Amniotic epithelial cell (primary cell): ENCODE measurements at places on chromosomes 2 and 18.

DNA sequence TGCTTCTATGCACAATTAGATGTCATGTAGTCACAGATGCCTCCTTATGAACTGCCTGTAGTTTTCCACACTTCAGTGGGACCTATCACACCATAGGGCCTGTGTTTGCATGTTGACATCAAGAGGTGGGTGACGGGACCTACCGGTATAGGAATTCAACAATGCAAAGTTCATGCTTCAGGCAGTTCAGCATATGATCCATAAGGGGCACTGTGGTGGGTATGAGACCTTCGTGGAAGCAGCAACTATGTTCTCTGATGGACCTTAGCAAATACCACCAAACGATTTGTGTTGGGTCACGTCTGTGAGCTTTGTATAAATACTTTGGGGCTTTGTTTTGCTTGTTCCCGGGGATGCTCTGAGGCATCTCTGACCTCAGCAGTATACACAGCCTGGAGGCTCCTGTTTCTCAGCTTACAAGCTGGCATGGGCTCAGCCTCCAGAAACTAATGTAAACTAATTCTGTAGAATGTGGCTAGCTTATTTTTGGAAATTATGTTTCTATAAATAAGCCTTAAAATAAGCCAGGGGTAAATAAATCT is 111.6 kb downstream of the DTNA start:
- no peak for DNase-seq

DNA sequence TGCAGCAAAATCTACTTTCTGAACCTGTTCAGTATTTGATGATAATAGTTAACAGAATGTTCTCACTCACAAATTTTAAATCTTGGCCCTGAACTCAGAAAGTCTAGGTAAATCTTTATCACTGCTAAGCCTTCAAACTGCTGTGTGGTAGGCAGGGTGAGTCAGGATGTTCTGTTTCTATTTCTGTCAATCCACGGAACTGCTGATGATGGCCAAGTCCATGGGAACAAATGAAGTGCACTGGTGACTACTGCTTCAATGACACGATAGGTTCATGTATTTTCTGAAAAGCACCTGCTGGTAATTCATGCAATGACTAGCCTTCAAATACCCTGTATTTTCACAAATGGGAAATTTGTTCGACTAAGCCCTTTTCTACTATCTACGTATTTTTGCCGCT is 14.2 kb downstream of the NIFK start:
- peak; percentile 76 for DNase-seq

DNA sequence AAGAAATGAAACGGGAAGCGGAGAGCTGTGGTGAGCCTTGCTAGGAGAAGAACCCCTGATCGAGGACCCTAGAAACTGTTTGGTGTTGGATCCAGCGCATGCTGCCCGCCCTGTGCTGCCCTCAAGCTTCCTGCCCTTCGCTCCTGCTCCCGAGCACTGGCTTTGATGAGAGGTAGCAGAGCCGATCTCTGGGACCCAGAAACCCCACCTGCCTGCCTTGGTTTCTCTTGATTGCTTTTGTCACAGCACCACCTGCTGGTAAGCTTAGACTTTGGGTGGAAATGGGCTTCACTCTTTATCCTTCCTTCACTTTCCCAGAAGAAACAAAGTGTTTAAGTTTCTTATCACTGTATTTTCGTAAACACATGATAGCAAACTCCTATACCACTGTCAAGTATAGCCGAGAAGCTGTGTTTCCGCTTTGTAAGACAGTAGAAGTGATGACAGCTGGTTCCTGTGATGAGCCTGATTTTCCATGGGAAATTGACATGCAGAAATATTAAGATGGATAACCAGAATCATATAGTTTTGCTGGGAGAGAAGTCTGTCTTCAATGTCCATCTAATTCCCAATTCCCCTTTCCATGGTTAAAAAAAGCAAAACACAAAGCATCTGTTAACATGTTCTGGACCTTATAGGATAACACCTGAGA is 267.4 kb downstream of the PHLPP1 start:
- DNase-seq: peak; percentile 60

DNA sequence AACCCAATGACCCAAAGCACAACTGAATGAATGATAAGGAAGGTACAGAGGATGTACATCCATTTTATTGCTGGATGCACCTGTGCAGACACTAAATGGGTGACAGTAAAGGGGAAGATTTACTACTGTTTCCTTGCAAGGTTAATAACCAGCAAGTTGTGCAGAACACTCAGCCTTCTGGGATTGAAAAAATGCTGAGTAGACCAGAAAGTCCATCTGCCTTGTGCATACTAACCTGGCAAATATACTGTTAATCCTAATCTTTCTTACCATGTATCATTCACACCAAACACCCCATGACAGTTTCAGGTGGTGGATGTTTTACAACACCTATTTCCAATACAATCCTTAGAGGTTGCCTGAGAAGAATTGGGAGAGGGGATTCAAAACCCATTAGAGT is 814.1 kb upstream of the NRXN1 start:
- no peak for DNase-seq

- no peak for DNase-seq
Observed at GRCh38 chr2:103739186-103739585, 977.4 kb downstream of the TMEM182 start.

GRCh38 chr2:71778936-71779773 is 325.8 kb downstream of the DYSF start:
- DNase-seq: peak; percentile 44

GRCh38 chr18:36633961-36634412 is 194.8 kb downstream of the TPGS2 start:
- DNase-seq: no peak

GRCh38 chr2:84781942-84782716 is 98.8 kb downstream of the TRABD2A start:
- peak; percentile 31 for DNase-seq

DNA sequence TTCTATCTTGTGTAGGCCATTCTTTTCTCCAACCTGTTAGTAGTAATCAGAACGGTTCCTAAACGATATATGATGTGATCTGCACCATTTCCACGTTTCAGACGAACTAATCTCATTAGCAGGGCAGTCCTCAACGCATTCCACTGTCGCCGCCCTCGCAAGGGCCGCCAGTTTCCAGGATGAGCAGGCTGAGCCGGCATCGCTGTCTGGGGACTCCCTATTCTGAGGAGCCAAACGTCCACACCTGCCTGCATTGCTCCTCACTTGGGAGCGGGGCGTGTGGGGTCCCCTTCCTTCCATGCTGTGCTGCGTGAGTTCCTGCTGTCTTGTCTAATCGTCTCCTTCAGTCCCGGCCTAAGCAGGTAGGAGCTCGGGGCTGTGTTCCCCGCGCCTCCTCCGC is 76.6 kb downstream of the PSMG2 start:
- no peak for DNase-seq

GRCh38 chr2:202717598-202718310 is 83.0 kb downstream of the FAM117B start:
- no peak for DNase-seq

DNA sequence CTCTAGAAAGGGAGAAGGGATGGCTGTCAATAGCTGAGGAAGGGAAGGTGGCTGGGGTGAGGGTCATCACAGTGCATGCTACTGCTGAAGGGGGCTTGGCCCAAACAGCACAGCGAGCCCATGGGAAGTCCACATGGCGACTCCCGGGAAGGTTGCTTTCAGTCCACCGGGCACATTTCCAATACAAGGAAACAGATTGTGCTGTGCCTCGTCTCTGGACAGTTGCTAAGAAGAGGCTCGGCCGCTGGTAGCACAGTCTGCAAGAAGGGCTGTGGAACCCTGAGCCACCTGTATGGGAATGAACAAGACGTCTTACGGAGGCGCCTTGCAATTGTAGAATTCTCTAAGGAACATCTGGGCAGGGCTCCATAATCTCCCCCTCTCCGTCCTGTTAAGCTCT is 123.1 kb downstream of the CELF4 start:
- no peak for DNase-seq

GRCh38 chr2:190088917-190089316 is 26.4 kb upstream of the MSTN start:
- DNase-seq: peak; percentile 69

DNA sequence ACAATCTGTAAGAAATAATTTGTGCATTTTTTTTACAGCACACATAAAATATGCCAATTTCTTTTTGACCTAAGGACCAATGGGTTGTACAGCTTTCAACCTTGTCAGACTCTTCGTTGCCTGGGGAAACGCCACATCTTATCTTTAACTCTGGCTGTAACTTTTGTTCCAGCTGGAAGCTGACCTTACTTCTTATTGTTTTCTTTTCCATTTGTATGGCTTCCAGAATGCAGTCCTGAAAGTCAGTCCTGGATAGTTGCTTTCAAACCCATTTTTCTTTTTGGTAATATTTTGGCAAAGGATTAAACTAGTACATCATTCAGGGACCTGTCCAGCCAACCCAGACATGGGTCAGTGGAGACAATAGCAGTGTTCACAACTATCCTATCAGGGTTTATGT is 686.5 kb upstream of the CDH2 start:
- DNase-seq: no peak

DNA sequence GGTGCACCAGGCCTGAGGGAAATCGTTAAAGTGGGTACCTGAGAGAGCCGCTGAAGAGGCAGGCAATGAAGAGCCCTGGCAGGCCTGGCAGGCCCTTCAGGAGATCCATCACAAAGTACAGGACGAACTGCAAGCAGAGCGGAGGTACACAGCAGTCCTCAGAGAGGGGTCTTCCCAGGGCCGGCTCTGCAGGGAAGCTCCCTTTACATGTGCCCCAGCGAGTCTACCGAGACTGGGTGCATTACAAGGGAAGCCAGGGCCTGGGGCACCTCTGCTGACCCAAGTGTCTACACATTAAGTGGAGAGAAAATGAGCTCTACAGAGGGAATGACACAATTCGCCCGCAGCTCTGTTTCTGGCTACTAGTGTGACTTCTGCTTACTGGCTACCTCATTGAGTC is 8.1 kb upstream of the ATRAID start:
- DNase-seq: no peak

DNA sequence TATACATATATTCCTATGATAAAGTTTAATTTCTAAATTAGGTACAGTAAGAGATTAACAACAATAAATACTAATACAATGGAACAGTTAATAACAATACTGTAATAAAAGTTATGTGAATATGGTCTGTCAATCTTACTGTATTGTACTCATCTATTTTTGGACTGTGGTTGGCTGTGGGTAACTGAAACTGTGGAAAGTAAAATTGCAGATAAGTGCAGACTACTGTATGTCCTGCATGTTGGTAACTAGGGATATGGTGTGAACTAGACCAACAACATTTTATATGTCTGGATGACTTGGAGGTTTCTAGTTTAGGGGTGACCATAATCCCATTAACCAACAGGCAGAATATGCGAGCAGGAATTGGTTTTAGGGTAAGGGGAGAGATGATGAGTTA is 23.3 kb downstream of the PHLPP1 start:
- no peak for DNase-seq

GRCh38 chr2:226669249-226669648 is 130.4 kb downstream of the IRS1 start:
- peak; percentile 76 for DNase-seq

DNA sequence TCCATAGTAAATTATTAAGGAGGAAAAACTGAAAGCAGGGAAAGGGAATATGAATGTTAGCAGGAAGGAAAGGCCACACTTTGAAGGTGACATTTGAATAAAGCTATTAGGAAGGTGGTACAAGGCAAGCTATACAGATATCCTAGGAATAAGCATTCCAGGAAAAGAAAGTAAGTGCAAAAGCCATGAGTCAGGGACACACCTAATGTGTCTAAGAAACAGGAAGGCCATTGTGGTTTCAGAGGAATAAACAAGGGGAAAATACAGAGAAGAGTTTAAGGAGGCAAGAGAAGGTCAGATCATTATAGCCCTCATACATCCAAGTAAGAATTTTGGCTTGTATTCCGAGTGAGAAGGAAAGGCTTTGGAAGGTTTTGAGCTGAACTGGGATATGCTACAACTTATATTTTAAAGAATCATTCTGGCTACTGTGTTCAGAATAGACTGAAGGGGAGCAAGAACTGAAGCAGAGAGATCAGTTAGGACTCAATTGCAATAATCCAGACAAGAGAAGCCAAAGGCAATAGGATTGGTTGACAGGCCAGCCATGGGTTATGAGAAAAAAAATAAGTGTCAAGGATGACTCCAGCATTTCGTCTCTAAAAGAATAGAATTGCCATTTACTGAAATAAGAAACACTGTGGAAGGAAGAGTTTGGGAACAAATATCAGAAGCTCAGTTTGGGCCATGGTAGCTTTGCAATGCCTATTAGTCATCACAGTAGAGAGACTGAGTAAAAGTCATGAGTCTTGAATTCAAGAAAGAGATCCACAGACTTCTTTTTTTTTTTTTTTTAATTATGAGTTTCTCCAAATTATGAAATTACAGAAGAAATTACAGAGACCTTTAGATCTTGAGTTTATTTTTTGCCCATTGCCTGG is 11.3 kb downstream of the RAD51AP2 start:
- DNase-seq: no peak

DNA sequence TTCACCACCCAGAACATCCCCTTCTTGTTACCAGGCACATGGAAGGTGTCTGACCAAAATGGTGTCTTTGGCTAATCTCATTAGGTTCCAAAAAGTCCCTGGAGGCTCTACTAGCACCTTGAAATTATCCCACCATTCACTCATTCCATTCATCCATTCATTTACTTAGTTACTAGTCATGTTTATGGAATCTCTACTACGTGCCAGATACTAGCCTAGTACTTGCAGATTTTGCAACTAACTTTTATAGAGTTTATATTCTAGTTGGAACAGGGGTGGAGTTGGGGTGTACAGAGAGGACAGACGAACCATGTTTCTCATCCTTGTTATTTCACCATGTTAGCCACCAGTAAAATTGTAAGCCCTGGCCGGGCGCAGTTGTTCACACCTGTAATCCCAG is 4.0 kb upstream of the NOP58 start:
- DNase-seq: no peak

- DNase-seq: no peak
Observed at GRCh38 chr2:219327719-219328118, 4.8 kb downstream of the RESP18 start.

- no peak for DNase-seq
Observed at GRCh38 chr2:233708942-233709341, 3.8 kb upstream of the UGT1A5 start.

DNA sequence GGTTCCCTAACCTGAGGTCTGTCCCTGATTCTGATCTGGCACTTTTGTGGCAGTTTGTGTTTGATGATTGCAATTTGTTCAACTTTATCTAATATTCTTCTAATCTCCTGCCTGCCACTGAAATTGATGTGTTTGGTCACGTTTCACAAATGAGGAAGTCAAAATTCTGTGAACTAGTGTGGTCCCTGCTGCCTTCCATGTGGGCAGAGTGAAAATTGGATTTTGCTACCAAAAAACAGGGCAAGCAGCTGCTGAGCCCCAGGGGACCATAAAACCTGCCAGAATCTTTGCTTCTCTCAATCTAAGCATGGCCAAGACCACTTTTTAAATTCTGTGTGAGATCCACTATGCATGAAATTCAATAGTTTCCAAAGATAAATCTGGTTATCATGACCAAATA is 195.5 kb upstream of the CYRIA start:
- no peak for DNase-seq

DNA sequence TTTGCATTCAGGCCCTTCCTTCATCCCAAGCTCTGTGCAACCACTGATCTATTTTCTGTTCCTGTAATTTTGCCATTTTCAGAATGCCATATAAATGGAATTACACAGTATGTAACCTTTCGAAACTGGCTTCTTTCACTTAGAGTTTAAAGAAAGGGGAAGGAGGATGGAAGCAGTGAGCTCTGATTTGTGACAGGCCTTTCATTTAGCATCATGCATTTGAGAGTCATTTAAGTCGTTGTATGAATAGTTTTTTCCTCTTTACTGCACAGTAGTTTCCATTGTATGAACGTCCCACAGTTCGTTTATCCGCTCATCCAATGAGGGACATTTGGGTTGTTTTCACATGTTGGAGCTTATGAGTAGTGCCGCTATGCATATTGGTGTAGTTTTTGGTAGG is 67.0 kb downstream of the LBH start:
- no peak for DNase-seq
